Hepatocyte (in vitro differentiated cells): ENCODE measurements at places on chromosomes 1 and 21. TPM values are rescaled to one million over a fixed set of nuclear protein-coding genes. Genes with fewer than 3 reads are reported as not detected.
A peak's percentile ranks its signal among the peaks of the same experiment; 100 is the strongest.

GRCh38 chr1:161499099-161500039 lies 5.9 kb upstream of the FCGR2A start:
- no peak for DNase-seq

- no peak for DNase-seq
These were observed 176.9 kb downstream of the NEK7 start for GRCh38 chr1:198333744-198334143.

DNA sequence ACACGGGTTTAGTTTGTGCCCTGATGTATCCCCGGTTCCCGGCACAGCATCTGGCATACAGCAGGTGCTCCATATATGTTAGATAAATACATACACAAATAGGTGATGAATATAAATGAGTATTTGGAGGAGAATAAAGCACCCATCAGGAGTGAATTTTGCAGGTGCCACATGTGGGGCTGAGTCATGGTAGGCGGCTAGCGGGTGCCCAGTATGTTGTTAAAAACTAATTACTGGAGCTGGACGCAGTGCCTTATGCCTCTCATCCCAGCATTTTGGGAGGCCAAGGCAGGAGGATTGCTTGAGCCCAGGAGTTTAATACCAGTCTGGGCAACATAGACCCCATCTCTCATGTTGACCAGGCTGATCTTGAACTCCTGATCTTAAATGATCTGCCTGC lies 16.7 kb upstream of the WASF2 start:
- DNase-seq = no peak

DNA sequence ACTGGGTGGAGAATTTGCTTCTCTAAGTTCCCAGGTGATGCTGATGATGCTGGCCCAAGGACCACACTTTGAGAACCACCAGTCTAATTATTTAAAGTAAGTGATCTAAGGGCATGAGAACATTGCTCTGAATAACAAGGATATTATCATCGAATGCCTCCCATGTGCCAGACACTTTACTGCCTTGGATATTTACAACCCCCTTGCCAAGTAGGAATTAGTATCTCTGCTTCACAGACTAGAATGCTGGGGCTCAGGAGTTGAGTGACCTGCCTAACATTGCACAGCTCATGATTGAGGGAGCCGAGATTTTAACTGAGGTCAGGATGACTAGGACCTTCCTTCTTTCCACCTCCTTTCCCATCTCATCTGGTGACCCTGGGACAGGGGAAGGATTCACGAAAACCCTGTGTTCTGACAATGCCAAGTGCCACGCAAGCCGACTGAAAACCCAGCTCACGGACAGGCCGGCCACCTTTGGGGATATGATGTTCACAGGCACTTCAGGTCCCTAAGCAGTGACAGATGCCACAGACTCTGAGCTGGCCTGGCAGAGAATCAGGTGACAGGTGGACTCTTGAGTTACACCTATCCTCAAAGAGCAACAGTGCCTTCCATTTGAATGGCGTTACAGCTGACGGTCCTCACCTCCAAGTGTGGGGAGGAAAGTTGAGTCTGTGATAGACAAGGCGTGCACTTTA lies 230.7 kb downstream of the TOMM20 start:
- DNase-seq = no peak

The CATSPERE gene
- polyA plus RNA-seq = 1.2 and 2.3 TPM in 2 replicates

DNA sequence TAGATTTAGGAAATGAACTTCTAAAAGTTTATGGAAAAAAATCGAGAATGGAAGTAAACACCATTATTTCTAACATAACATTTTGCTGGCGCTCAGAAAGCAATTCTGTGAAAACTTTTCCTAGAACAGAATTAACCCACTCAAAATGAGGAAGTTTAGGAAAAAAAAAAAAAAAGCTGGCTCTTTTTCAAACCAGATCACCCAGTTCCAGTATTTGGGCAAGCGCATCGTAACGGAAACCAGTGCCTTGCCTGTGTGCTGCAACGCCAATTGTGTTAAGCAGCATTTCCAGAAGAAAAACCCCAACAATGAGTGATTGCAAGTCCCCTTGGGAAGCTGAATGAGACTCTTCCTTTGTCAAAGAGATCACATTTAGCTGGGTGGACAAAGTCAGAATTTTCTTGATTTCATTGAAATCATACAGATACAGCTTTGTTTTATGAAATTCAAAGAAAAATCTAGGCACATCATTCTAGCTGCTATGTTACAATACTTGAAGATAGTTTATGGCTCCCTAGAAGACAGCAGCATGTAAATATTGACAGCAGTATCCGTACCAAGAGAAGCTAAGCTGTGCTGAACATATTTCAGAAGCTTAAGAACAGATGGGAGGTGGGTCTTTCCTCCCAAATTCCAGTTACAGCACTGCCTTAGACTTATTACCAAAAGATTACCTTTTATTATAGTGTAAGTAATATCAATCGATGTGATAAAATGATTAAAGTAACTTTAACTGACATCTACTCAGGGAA lies 113.4 kb downstream of the ERG start:
- DNase-seq = no peak

The DDI2 gene
- polyA plus RNA-seq = 5.6 and 7.5 TPM in 2 replicates

The PCP4L1 gene
- polyA plus RNA-seq = 1.4 and 1.7 TPM in 2 replicates

The METTL25B gene
- polyA plus RNA-seq = 22.6 and 24.7 TPM in 2 replicates

GRCh38 chr1:4062041-4062440 lies 162.0 kb upstream of the C1orf174 start:
- no peak for DNase-seq

DNA sequence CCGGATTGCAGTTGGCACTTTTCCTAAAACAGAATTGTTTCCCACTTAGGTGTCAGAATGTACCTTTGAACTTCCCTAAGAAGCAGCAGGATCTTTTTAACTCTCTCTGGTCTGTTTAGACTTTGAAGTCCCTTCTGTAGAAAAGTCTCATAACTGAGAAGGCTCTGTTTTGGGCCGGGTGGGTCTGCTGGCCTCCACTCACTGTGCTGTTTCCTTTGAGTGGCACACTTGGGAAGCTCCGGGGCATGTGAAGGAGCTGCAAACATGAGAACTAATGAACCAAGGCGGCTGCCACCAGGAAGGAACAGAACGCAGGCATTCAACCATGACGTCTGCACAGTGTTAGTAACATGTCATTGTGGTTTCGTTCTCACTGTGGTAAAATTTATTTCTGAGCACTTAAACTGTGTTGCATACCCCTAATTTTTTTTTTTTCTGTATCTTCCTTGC lies 19.5 kb upstream of the NCMAP start:
- DNase-seq = no peak

GRCh38 chr1:40840526-40841323 lies 21.4 kb downstream of the CITED4 start:
- no peak for DNase-seq

The KRTAP7-1 gene
- not detected in 2 replicates for polyA plus RNA-seq

- DNase-seq = no peak
These were observed 6.3 kb downstream of the LRRC53 start for GRCh38 chr1:74505928-74506710.

The TNFRSF4 gene
- polyA plus RNA-seq = 0.34 TPM in 1 of 2 replicates, not detected in the other

The CDC73 gene
- polyA plus RNA-seq = 29.5 and 33.9 TPM in 2 replicates

The GBP3 gene
- polyA plus RNA-seq = 5.4 and 5.5 TPM in 2 replicates

GRCh38 chr1:56584910-56585528 lies 5.7 kb upstream of the PLPP3 start:
- peak; percentile 73 for DNase-seq

DNA sequence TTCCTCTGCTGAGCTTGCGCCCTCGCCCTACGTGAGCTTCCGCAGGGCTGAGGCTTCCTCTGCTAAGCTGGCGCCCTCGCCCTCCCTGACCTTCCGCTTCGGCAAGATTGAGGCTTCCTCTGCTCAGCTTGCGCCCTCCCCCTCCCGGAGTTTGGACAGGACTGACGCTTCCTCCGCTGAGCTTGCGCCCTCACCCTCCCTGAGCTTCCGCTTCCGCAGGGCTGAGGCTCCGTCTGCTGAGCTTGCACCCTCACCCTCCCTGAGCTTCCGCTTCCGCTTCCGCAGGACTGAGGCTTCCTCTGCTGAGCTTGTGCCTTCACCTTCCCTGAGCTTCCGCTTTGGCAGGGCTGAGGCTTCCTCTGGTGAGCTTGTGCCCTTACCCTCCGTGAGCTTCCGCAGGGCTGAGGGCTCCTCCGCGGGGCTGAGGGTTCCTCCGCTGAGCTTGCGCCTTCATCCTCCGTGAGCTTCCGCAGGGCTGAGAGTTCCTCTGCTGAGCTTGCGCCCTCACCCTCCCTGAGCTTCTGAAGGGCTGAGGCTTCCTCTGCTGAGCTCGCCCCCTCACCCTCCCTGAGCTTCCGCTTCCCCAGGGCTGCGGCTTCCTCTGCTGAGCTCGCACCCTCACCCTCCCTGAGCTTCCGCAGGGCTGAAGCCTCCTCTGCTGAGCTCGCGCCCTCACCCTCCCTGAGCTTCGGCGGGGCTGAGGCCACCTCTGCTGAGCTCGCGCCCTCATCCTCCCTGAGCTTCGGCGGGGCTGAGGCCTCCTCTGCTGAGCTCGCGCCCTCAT lies 753.6 kb upstream of the TPTE start:
- no peak for DNase-seq

- DNase-seq = no peak
These were observed 28.9 kb downstream of the RUNX3 start for GRCh38 chr1:24900985-24901781.

The RYR2 gene
- 0.33 and 0.95 TPM in 2 replicates for polyA plus RNA-seq

- DNase-seq = no peak
These were observed 166.7 kb downstream of the SIPA1L2 start for GRCh38 chr1:232463225-232463624.

DNA sequence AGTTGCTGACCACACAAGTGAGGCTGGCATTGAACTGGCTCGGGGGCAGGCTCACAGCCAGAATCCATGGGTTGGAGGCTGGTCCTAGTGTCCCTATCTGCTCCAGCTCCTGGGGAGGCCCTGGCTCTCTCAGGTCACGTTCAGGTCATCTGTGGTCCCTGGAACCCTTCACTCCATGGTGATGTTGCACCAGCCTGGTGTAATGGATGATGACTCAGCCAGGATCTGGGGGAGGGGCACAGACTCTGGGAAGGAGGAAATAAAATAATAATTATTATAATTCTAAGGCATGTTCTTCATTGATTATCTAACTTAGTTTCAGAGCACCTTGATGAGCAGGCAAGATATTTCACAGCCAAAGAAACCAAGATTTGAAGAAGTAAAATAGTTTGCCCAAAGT lies 26.6 kb upstream of the FCRL4 start:
- no peak for DNase-seq

- no peak for DNase-seq
These were observed 17.4 kb downstream of the TFAP2E start for GRCh38 chr1:35590476-35591040.

DNA sequence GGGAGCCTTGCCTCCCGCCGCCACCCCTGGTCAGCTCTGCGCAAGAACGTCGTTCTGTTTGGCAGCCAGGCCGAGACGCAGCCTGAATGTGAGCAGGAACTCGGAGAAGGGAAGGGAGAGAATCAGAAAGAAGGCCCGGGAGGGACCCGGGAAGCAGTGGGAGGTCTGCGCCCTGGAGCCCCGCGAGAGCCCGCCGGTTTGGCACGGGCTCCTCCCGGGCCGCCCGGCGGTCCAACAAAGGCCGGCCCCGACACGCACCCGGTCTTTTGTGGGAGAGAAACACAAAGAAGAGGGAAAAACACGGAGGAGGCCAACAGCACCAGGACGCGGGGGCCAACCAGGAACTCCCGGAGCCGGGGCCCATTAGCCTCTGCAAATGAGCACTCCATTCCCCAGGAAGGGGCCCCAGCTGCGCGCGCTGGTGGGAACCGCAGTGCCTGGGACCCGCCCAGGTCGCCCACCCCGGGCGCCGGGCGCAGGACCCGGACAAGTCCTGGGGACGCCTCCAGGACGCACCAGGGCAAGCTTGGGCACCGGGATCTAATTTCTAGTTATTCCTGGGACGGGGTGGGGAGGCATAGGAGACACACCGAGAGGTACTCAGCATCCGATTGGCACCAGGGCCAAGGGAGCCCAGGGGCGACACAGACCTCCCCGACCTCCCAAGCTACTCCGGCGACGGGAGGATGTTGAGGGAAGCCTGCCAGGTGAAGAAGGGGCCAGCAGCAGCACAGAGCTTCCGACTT lies 2.7 kb upstream of the OLIG2 start:
- DNase-seq = no peak

The FAM229A gene
- 3.4 and 5.2 TPM in 2 replicates for polyA plus RNA-seq

DNA sequence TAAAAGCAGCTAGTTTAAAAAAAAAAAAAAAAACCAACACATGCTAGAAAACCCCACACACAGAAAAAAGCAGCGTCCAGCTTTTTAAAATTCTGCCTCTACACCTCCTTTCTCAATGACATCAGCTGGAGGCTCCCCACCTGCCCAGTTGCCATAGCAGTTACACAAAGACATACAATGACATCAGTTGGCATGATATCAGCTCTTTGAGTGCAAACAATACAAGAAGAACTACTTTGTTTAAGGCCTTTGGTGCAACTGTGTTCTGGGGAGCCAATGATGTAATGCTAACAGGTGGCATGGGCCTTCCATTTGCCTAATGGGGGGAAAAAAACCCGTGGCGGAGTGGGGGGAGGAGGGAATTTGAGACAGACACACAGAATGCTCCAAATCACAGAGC lies 32.9 kb downstream of the DUSP10 start:
- DNase-seq = peak; percentile 65

The NCF2 gene
- polyA plus RNA-seq = 0.52 and 3.1 TPM in 2 replicates

GRCh38 chr1:11138952-11139351 lies 39.3 kb upstream of the EXOSC10 start:
- DNase-seq = no peak

DNA sequence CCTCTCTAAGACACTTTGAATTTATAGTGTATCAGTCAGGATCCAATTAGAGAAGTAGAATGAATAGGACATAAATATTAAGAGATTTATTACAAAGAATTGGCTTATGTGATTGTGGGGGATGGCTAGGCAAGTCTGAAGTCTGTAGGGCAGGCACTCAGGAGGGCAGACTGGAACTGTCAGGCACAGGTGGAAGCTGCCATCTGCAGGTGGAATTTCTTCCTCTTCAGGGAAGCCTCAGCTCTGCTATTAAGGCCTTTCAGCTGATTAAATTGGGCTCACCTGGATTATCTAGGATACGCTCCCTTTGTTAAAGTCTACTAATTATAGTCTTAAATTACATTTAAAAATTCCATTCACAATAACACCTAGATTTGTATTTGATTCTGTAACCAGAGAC lies 92.0 kb upstream of the HAO2 start:
- peak; percentile 34 for DNase-seq

DNA sequence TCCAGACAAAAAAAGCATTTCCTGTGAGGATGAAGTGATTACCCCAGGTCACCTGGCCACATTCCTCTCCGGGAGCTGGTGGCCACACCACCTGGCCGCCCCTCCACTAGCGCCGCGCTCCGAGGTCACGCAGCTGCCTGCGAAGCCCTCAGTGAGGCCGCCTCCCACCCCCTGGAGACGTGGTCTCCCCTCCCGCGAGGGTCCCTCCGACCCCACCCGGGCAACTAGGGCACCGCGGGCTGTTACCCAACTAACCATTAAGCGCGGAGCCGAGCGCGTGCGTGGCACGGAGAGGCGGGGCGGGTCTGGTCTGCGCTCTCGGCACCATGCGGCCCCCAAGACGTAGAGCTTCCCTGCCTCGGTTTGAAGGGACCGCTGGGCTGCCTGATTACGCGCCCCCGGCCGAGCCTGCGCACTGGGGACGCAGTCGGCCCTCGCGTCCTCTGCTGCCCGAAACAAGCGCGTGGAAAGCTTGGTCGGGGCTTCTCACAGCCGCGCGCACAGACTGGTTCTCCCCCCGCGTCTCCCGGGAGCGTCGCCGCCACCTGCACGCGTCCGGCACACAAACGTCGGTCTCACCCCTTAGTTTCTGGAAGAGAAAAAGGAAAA lies 106.5 kb downstream of the SLC16A1 start:
- DNase-seq = peak; percentile 70

The SLC9C2 gene
- polyA plus RNA-seq = 0.71 and 1.1 TPM in 2 replicates
